ENCODE measurements at places on chromosomes 5 and 9.
A peak's percentile ranks its signal among the peaks of the same experiment; 100 is the strongest.

- DNase-seq: no peak
Observed at GRCh38 chr9:34759432-34760134, 49.6 kb upstream of the CCL21 start.

DNA sequence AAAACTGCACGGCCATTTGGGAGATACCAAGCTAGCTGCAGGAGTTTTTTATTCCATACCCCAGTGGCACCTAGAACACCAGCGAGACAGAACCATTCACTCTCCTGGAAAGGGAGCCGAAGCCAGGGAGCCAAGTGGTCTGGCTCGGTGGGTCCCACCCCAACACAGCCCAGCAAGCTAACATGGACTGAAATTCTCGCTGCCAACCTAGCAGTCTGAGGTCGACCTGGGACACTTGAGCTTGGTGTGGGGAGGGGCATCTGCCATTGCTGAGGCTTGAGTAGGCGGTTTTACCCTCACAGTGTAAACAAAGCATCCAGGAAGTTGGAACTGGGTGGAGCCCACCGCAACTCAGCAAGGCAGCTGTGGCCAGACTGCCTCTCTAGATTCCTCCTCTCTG is 108.9 kb upstream of the CHD1 start:
- peak; percentile 8 for DNase-seq

- DNase-seq: no peak
Observed at GRCh38 chr5:43389679-43390329, 22.4 kb downstream of the CCL28 start.

GRCh38 chr9:97749928-97750327 is 52.8 kb upstream of the XPA start:
- no peak for DNase-seq

- no peak for DNase-seq
Observed at GRCh38 chr5:71810471-71811195, 91.6 kb downstream of the CARTPT start.

DNA sequence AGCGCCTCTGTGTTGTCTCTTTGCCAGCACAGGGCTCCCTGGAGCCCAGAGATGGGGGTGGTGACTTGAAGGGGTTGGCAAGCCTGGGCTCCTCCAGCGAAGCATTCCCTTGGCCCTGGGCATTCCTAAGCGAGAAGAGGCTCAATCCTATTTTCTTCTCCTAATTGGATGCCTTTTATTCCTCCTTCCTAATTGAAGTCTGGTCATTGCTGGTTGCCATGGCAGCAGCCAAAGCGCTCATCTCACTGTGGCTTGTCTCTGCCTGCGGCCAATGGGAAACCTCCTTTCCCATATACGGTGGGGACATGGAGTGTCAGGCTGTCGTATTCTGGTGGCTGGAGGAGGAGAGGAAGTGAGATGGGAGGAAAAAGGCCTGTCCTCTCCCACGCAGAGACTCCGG is 52.3 kb upstream of the RARS1 start:
- DNase-seq: no peak

- DNase-seq: no peak
Observed at GRCh38 chr9:20382460-20383071, 239.7 kb downstream of the MLLT3 start.

GRCh38 chr5:163867324-163867723 is 361.9 kb downstream of the MAT2B start:
- no peak for DNase-seq

- no peak for DNase-seq
Observed at GRCh38 chr5:37662789-37663485, 176.9 kb downstream of the GDNF start.

DNA sequence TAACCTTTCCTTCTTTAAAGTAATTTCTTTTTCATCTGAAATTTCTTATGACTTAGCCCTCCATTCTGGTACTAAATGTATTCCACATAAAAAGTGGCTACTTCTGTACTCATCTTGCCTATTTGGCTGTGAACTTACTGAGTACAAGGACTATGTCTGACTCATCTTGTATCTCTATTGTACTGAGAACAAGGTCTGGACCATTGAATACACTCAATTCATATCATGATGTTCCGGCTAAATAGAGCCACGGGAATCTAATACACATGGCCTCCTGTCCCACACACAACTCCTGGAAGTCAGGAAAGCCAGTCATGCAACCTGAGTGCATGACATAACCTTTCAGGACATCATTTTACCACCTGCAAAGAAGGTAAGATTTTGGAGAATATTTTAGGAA is 203.9 kb downstream of the PLK2 start:
- no peak for DNase-seq
